ENCODE measurements at places on chromosomes 5 and 9.

GRCh38 chr9:8301296-8301695 lies 501.7 kb upstream of the DMAC1 start:
- no peak overlapping the region for H3K4me3 ChIP-seq
- H3K36me3 ChIP-seq: no peaks in the 10 kb centered on the region
- H3K4me1 ChIP-seq: no peaks in the 10 kb centered on the region
- DNase-seq: no peak

- H3K4me3 ChIP-seq: peak overlapping the region; percentile 58
- no peaks in the 10 kb centered on the region for H3K36me3 ChIP-seq
- peak overlapping the region; percentile 89 for H3K27ac ChIP-seq
Observed at GRCh38 chr5:14035859-14036503, 91.5 kb upstream of the DNAH5 start.

GRCh38 chr5:35229076-35230037 lies 930 bp downstream of the PRLR start:
- H3K4me3 ChIP-seq: peak overlapping the region; percentile 86
- DNase-seq: peak; percentile 79
- peaks cover 29% of the 10 kb centered on the region for H3K4me1 ChIP-seq
- no peaks in the 10 kb centered on the region for H3K36me3 ChIP-seq
- peak overlapping the region; percentile 87 for H3K27ac ChIP-seq

GRCh38 chr9:31168161-31168560 lies 1216.3 kb upstream of the ACO1 start:
- H3K27me3 ChIP-seq: no peaks in the 10 kb centered on the region
- H3K27ac ChIP-seq: no peak overlapping the region
- H3K4me1 ChIP-seq: no peaks in the 10 kb centered on the region
- DNase-seq: no peak

- no peak overlapping the region for H3K4me3 ChIP-seq
- H3K27ac ChIP-seq: no peak overlapping the region
- no peak for DNase-seq
- H3K4me1 ChIP-seq: peaks cover 17% of the 10 kb centered on the region
- H3K36me3 ChIP-seq: no peaks in the 10 kb centered on the region
- H3K27me3 ChIP-seq: no peaks in the 10 kb centered on the region
Observed at GRCh38 chr5:122561209-122561608, 213.7 kb upstream of the SNX2 start.

DNA sequence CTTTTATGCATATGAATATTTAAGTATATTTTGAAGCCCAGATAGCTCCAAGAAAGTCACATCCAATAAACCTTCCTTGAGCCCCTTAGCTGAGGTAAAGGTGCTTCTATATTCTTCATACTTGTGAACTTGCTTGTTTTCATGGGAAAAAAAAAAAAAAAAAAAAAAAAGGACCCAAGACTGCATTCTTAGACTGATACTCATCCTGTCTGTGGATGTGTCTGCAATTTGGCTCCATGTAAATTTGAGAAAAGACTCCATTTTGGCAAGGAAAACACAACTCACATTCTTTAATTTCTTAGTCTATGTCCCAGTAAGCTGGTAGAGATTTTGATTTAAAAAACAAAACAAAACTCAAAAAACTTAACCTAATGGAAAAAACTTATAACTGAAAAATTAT lies 238.3 kb downstream of the FBXL17 start:
- H3K4me3 ChIP-seq: no peak overlapping the region
- H3K27ac ChIP-seq: no peak overlapping the region
- DNase-seq: no peak
- no peaks in the 10 kb centered on the region for H3K27me3 ChIP-seq
- no peaks in the 10 kb centered on the region for H3K36me3 ChIP-seq

- H3K27me3 ChIP-seq: no peaks in the 10 kb centered on the region
- H3K4me1 ChIP-seq: peaks cover 27% of the 10 kb centered on the region
- DNase-seq: peak; percentile 69
- H3K4me3 ChIP-seq: no peak overlapping the region
- no peaks in the 10 kb centered on the region for H3K36me3 ChIP-seq
Observed at GRCh38 chr9:131330814-131331600, 41.5 kb downstream of the PLPP7 start.

DNA sequence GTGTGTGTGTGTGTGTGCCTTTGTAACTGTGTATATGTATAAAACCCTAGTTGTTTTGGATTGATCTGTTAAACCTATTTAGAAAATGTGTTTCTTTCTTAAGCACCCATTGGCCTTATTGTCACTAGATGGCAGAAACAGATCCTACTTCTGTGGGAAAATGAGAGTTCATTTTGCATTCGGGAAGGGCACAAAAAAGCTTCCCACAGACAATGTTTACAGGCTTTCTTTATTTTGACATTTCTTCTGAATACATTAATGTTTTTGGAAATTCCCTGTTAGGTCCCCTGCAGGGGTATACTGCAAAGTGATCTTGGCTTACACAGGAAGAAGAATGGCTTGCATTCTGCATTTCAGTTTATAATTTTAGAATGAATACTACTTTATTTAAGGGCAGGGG lies 481.8 kb upstream of the ARRDC3 start:
- H3K36me3 ChIP-seq: no peaks in the 10 kb centered on the region
- H3K4me1 ChIP-seq: peaks cover 32% of the 10 kb centered on the region
- DNase-seq: no peak
- H3K27ac ChIP-seq: peak overlapping the region; percentile 96
- no peaks in the 10 kb centered on the region for H3K27me3 ChIP-seq

GRCh38 chr5:31990081-31990650 lies 184.0 kb downstream of the GOLPH3 start:
- no peak for DNase-seq
- no peak overlapping the region for H3K27ac ChIP-seq
- peaks cover 51% of the 10 kb centered on the region for H3K4me1 ChIP-seq
- H3K36me3 ChIP-seq: peaks cover 16% of the 10 kb centered on the region
- peaks cover 2% of the 10 kb centered on the region for H3K27me3 ChIP-seq
- H3K4me3 ChIP-seq: no peak overlapping the region

DNA sequence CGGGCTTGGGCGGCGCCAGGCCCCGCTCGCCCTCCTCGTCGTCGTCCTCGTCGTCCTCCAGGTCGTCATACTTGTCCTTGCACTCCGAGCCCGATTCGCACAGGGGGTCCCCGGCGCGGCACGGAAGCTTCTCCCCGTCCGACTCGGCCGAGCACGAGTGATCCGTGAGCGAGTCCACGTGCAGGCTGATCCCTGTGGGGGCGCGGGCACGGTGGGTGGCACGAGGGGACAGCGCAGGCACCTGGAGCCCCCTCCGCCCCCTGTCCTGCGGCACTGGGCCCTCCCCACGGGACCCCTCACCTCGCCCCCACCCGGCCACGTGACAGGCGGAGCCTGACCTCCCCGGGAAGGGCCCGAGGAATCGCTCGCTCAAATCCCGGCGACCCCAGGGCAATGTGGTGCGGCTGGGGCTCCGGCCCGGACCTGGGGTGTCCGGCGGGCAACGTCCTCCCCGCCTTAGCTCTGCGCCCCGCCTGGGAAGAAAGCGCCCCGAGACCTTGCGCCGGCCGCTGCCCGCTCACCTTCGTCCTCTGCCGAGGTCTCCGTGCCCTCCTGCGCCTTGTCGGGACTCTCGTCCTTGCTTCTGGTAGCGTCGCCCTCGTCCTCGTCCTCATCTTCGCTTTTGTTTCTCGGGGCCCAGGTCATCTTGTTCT lies 2.5 kb downstream of the IRX2 start:
- DNase-seq: no peak
- peaks cover 36% of the 10 kb centered on the region for H3K36me3 ChIP-seq
- H3K27me3 ChIP-seq: peaks cover 65% of the 10 kb centered on the region
- H3K4me1 ChIP-seq: peaks cover 54% of the 10 kb centered on the region
- peak overlapping the region; percentile 84 for H3K4me3 ChIP-seq
- peak overlapping the region; percentile 94 for H3K27ac ChIP-seq

Data from WTC11 (cell line).